ENCODE measurements at places on chromosomes 2 and 18.

GRCh38 chr2:197156771-197157170, 153.8 kb downstream of the ANKRD44 start:
- DNase-seq = no peak

GRCh38 chr2:237593596-237594320, 3.2 kb upstream of the RAB17 start:
- DNase-seq = no peak

DNA sequence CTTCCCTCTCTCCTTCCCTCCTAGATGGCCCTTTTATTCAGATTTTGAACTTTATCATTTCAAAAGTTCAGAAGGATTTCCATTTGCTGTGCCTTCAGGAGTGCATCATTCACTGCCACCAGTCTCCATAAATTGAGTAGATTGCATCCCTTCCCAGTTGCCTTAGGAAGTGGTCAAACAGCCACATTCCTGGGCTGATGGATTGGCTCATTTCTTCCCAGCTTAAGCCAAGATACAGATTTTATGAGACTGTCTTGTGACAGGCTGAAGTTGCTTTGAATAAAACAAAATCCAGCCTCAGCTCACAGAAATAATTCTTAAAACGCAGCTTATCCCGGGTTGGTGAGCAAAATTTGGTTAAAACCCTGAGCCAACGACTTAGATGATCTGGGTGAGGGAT, 9.8 kb downstream of the NRP2 start:
- DNase-seq = no peak

DNA sequence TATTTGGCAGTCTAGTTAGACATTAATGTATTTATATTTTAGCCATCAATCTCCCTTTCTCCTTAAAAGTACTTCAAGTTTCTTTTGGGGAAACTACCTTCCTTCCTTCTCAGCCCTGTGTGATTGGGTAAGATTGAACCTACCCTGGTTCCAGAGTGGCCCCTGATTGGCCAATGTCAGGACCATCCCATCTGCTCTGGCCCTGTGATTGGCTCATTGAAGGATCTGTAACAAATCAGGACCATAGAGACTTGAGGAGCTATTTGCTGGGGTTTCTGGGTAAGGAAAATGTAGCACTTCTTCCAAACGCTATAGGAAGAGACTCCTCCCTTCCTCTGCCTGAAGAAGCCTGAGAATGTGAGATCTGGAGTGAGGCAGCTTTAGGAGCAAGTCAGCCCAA, 59.3 kb downstream of the AQP4 start:
- no peak for DNase-seq

DNA sequence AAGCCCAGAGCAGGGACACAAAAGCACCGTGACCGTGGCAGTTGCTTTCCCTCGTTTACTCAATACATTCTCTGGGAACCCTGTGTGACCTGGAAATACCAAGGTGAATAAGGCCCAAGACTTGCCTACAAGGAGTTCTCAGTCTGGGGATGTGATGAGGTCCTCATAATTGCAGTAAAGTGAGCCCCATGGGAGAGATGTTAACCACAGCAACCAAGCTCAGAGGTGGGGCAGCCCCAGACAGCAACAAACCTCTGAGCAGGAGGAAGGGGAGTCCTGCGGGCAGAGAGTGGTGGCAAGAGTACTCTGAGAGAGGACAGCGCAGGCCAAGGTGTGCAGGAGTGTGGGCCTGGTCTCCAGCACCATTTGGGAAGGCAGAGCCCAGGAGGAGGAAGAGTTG, 91.6 kb downstream of the TTC32 start:
- DNase-seq = no peak

DNA sequence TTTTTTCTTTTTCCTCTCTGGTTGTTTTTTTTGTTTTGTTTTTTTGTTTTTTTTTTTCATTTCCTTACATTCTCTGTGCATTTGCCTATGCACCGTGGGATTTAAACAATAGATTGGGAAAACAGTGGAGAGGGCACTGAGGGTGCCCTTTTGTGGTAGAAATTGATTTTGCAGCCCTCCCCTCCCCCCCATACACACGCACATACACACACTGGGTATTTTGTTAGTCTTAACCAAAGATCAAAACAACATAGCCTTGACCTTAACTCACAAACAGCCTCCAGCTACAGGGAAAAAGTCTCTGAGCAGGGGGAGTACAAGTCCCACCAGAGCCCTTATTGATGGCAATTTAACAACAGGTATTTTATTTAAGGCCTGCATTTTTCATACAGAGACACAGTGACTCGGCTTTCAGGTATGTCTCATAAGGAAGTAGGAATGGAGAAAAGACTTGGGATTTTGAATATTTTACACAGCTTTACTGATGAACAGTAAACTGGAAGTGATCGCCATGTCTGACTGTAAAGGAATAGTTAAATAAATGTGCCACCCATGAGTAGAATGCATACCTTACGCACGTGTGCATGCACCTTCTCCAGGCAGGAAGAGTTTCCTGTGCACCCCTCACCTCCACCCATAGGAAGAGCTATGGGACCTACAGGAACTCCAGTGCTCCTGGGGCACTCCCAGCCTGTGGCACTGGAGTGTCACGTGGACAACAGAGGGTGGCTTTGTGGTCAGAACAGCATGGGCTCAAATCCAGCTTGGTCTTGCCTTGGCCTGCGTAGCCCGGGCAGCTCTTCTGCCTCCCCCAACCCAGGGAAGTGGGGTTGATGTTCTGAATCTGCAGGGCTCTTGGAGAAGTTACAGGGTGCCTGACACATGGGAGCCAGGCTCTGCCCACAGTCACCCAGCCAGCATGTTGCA, 266.4 kb downstream of the ANAPC1 start:
- no peak for DNase-seq

DNA sequence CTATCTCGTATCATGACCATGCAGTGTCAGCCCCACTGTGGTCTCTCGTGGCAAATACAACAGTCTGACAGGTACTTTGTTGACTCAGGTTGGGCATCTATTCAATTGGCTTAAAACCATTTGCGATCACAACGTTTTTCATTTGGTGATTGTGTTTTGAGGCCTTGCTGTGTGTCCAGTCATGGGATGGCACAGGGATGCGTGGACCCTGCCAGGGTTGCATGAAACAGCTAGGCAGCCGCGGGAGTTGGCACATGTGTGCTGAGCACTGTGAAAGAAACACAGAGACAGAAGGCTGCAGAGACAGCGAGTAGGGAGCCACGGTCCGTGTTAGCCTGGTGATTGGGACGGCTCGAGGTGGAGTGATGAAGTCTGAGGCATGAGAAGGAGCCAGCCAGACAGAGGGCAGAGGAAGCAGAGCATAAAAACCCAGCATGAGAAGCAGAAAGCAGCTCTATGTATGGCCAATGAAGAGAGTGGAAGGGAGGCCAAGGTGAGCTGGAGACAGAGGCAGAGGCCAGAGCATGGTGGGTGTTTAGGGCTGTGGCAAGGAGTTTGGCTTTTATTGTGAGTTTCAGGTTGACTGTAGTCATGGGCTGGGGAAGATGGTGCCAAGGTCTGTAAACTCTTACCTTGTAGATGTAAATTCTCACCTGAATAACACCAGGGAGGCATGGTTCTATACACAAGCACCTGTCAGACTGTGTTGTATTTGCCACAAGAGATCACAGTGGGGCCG, 31.8 kb upstream of the IL1R1 start:
- peak; percentile 20 for DNase-seq

DNA sequence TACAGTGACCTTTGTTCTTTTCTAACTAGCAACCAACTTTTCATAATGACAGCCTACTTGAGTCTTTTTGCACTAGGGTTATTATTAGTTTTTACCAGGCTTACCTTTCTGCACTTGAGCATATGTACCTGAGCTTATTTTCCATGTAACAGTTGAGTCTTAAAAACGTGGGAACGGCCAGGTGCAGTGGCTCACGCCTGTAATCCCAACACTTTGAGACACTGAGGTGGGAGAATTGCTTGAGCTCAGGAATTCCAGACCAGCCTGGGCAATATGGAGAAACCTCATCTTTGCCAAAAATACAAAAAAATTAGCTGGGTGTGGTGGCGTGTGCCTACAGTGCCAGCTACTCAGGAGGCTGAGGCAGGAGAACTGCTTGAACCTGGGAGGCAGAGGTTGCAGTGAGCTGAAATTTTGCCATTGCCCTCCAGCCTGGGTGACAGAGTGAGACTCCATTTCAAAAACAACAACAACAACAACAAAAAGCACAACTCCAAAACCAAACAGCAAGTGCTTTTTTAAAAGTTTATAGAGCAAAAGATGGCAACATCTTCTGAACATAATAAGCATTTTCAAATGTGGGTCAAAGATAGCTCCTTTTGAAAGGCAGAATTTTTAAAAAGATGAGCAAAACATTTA, 57.1 kb upstream of the CD28 start:
- DNase-seq = no peak

- DNase-seq = no peak
These were observed 433.4 kb upstream of the MEIS1 start for GRCh38 chr2:66001538-66001937.

GRCh38 chr18:35495536-35496314, 2.0 kb downstream of the INO80C start:
- no peak for DNase-seq

DNA sequence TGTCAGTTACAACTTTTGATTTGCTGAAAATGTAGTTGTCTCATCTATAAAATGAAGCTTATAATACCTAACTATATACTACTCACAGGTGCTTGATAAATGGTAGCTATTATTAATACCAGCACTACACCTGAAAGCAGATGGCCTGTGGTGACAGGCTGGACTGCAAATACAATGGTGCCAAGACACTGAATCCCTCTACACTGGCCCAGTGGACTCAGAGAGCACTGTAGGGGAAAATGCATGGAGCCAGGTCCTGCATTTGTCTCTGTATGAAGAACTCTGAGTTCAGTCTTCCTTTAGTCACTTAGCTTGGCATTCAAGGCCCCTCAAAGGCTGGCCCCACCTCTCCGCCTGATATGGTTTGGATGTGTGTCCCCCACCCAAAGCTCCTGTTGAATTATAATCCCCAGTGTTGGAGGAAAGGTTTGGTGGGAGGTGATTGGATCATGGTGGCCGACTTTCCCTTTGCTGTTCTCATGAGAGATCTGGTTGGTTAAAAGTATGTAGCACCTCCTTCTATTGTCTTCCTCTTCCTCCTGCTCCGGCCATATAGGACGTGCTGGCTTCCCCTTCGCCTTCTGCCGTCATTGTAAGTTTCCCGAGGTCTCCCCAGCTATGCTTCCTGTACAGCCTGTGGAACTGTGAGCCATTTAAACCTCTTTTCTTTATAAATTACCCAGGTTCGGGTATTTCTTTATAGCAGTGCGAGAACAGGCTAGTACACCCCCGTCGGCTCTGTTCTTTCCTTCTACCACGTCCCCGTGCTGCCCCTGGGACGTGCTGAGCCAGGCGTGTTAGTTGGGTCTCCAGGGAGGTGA, 11.1 kb upstream of the NTSR2 start:
- no peak for DNase-seq

- DNase-seq = no peak
These were observed 15.0 kb downstream of the GEN1 start for GRCh38 chr2:17768894-17769293.

DNA sequence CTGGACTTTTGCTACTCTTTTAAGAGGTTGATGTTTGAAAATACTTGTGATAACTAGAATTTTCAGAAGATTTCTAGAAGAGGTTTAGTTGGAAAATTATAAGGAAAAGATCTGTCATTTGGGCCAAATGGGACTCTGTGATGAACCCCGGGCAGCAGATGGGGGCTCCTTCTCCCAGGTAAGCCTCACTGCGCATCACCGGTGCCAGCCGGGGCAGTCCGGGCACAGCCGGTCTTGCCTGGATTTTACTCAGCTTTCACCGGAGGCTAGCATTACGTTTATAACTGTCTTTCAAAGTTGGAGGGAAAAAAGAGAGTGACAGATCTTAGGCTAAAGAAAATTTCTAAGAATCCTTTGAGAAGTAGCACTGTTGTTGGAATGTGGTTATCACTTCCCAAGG, 97.4 kb upstream of the B3GNT7 start:
- DNase-seq = no peak

DNA sequence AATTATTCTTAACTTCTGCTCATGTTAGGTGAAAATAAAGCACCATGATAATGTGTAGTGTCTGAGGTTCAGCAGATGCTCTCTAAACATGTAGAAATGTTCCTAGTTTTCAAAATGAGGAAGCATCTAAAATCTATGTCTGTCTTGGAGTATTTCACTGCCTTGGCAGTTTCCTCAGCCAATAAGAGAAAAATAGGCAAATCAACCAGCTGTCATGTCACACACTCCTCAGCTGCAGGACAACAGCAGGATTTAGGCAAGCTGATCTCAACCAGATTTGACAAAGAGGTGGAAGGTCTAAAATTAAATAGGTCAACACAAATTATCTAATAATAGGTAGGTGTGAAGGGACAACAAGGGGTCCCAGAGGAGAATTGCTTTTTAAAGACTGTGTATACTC, 164.1 kb upstream of the BOD1L2 start:
- no peak for DNase-seq

GRCh38 chr2:65175894-65176530, 46.1 kb upstream of the RAB1A start:
- no peak for DNase-seq

DNA sequence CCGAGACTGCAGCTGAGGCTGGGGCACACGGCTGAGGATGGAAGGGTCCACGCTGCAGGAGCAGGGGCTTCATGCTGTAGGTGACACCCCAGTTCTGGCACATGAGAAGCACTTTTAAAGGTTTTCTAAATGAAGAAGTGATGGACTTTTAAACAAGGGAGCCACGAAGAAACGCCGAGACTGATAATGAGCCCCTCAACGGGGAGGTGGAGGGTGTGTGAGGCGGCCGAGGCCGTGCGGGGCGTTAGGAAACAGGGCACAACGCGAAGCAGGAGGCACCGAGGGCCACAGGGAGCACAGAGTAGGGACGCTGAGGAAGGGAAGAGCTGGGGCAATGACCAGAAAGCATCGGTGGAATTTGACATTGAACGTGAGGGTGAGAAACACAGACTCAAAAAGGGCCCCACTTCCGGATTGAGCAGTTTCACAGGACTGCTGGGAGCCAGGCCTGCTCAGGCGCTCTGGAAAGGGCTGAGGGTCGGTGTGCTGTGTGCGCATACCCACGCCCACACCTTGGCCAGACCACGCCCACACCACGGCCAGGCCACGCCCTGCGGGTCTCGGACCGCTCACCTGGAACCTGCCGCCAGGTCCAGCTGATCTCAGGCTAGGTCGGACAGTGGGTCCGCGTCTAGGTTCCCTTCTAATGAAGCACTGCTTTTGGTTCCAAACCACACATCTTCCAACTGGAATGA, 115.7 kb downstream of the GYPC start:
- no peak for DNase-seq

GRCh38 chr2:55014962-55015939, 35.0 kb downstream of the RTN4 start:
- DNase-seq = no peak

GRCh38 chr2:177123048-177123447, 89.5 kb upstream of the HNRNPA3 start:
- DNase-seq = no peak

Measured in stimulated activated CD8-positive, alpha-beta memory T cell treated with anti-CD3 and anti-CD28 coated beads, Interleukin-7, amount 100 ng/mL, for 48 hours (primary cell).